GM19239 (cell line): ENCODE measurements at places on chromosomes 2 and 18.

- DNase-seq, result no peak
Observed at GRCh38 chr2:219207134-219207883, 727 bp downstream of the ZFAND2B start.

DNA sequence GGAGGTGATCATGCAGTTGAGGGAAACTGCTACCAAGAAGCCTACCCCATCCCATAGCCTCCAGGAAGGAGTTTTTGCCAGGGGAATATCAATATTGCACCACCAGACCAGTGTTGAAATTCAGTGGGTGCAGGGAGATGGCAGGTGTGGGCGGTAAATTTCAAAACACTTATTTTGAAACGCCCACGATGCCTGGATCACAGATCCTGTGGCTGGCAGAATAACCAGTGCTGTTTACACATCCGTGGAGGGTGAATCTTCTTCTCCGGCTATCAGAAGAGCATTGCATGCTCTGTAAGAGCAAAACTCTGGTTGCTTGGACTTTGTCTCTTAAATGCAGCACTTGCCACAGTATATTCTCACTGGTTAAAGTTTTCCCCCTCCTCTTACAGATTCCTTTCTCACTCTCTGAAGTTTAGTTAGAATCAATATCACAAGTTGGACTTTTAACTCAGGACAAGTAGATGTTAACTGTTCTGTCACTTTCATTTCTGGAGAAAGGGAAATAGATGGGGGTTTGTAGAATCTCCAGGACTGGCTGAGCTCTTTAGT, 70.5 kb upstream of the ZCCHC2 start:
- DNase-seq, result no peak

DNA sequence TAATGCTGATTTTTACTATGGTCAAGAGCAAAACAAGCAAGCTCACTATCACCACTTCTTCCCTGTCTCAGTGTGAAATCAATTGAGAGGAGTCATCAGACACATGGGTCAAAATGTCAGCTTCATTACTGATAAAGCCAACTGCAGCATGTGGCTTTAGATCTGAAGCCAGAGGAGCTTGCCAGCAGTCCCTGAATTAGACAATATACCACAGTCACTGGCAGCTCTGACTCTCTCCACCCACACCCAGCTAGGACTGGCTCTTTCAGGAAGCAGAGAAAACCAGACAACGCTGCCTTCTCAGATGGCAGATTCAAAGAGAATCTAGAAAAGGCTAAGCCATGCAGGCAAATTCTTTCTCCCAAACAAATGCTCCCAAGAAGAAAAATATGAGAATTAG, 20.0 kb upstream of the ASB18 start:
- DNase-seq, result no peak

DNA sequence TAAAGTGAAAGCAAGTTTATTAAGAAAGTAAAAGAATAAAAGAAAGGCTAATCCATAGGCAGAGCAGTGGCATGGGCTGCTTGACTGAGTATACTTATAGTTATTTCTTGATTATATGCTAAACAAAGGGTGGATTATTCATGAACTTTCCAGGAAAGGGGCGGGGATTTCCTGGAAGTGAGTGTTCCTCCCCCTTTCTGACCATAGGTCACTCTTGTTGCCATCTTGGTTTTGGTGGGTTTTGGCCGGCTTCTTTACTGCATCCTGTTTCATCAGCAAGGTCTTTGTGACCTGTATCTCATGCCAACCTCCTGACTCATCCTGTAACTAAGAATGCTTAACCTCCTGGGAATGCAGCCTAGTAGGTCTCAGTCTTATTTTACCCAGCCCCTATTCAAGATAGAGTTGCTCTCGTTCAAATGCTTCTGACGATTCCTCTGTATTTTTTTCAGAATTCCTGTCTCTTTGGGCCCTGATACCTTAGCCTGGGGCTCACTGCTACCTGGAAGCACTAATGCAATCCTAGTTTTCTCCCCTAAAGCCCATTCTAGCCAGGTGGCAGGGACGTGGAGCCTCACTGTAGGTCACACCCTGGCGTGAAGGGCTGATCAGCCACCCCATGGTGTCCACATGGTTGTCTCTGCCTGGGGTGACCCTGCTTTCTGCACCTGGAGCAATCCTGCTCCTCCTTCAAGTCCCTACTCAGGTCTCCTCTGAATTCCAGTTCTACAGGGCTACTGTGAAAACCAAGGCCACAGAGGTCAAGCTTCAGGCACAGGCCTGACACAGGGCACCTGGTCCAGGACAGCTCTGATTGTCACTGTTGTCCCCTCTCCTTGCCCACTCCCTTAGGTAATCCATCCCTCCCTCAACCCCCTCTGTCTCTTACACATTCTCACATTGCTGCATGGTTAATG, 6.0 kb upstream of the SLC35F6 start:
- DNase-seq, result no peak

GRCh38 chr2:239831001-239831731, 194.0 kb downstream of the NDUFA10 start:
- no peak for DNase-seq

GRCh38 chr18:78580835-78581339, 398.7 kb upstream of the SALL3 start:
- DNase-seq, result no peak

DNA sequence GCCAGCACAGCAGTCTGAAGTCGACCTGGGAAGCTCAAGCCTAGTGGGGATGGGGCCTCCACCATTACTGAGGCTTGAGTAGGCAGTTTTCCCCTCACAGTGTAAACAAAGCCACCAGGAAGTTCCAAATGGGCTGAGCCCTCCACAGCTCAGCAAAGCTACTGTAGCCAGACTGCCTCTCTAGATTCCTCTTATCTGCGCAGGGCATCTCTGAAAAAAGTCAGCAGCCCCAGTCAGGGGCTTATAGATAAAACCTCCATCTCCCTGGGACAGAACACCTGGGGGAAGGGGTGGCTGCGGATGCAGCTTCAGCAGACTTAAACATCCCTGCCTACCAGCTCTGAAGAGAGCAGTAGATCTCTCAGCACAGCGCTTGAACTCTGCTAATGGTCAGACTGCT, 218.4 kb upstream of the VRK2 start:
- DNase-seq, result no peak

GRCh38 chr2:33570681-33571080, 28.4 kb downstream of the FAM98A start:
- DNase-seq, result no peak

DNA sequence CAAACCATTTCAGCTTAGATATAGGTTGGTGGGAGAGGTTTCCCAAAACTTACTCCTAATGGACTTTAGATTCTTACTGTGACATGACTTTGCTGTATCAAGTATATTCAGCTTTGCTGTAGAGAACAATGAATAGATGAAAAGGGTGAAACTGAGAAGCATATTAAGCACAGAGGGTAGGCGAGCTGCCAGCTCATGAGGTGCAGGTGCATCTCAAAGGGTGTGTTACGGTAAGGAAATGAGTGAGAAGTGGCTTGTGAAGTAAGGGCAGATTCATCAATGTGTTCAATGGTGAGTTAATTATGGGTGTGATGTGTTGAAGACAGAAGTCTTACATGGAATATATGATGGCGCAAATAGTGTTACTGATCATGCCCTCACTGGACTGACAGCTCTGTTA, 49.3 kb downstream of the CD8B2 start:
- no peak for DNase-seq

- peak; percentile 34 for DNase-seq
Observed at GRCh38 chr2:205706769-205707381, 24.6 kb downstream of the NRP2 start.

GRCh38 chr2:133986881-133987795, 266.7 kb upstream of the MGAT5 start:
- DNase-seq, result no peak

DNA sequence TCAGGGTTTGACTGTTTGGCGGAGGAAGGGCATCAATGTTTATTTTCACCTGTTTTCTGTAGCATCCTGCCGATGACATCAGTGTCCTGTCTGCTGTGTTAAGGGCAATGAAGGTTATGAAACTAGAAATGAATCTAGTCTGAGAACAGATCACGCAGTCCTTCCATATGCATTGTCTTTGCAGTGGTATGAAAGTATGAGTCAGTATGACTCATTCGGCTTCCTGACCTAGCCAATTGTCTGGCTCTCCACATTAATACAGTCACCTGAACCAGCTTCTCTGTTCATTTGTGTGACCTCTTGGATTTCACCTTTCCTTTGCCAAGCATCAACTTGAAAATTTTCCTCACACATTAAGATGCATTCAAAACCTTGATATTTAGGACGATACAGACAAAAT, 353.8 kb downstream of the RND3 start:
- DNase-seq, result no peak
